Activated CD4-positive, alpha-beta T cell treated with anti-CD3 and anti-CD28 coated beads, Interleukin-2, amount 10 ng/mL, durations not matched to agents 7 days and 5 days (primary cell): ENCODE measurements at places on chromosomes 4 and X. TPM values are rescaled to one million over a fixed set of nuclear protein-coding genes. Genes with fewer than 3 reads are reported as not detected.
A peak's percentile ranks its signal among the peaks of the same experiment; 100 is the strongest.

DNA sequence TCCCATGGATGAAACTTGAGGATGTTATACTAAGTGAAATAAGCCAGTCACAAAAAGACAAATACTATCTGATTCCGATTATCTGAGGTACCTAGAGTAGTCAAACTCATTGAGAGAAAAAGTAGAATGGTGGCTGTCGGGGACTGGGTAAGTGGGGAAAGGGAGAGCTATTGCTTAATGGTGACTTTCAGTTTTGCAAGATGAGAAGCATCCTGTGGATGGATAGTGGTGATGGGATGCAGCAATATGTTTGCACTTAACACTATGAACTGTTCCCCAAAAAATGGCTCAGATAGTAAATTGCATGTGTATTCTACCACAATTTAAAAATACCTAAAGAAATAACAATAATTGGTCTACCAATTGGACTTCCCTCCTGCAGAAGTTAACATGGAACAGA is 181.5 kb downstream of the SHROOM3 start:
- H3K36me3 ChIP-seq: no peaks in the 10 kb centered on the region
- peaks cover 9% of the 10 kb centered on the region for H3K27me3 ChIP-seq
- H3K4me3 ChIP-seq: no peak overlapping the region
- H3K4me1 ChIP-seq: no peaks in the 10 kb centered on the region
- no peak for DNase-seq
- H3K27ac ChIP-seq: no peak overlapping the region

Gene ADH1C
- not detected for total RNA-seq

DNA sequence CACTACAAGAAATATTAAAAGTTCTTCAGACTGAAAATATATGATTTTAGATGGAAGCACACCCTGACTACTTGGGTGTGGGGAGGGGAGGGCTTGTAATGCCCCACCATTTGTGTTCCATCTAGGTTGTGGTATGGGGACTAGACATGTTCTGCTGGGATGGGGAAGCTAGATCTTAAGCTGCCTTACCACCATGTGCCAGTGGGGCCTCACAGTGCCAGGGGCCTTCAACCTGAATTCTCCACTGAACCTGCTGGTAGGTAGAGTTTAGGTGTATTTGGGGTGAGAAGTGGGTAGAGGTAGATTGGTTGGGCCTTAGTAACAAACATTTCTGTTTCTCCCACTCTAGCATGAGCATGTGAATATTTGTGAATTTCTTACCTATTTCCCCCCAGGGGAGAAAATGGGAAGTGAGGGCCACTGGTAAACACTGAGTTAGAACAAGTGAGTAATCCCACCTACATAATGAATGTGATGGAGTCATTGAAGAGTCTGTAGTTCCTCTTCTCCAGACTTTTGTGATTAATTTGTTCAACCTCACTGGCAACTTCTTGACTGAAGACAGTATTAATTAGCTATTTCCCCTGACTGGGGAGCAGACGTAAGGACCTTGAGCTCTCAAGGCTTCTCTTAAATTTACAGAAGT is 44.0 kb downstream of the BRCC3 start:
- H3K4me1 ChIP-seq: no peaks in the 10 kb centered on the region
- no peak overlapping the region for H3K27ac ChIP-seq
- no peak for DNase-seq
- no peak overlapping the region for H3K4me3 ChIP-seq
- peaks cover 37% of the 10 kb centered on the region for H3K36me3 ChIP-seq

- H3K27me3 ChIP-seq: no peaks in the 10 kb centered on the region
- H3K4me1 ChIP-seq: peaks cover 10% of the 10 kb centered on the region
- no peaks in the 10 kb centered on the region for H3K36me3 ChIP-seq
- no peak overlapping the region for H3K4me3 ChIP-seq
These were observed 7.0 kb downstream of the FGFRL1 start for GRCh38 chr4:1018147-1019020.

Gene TMEM154
- total RNA-seq: 28.4 TPM

DNA sequence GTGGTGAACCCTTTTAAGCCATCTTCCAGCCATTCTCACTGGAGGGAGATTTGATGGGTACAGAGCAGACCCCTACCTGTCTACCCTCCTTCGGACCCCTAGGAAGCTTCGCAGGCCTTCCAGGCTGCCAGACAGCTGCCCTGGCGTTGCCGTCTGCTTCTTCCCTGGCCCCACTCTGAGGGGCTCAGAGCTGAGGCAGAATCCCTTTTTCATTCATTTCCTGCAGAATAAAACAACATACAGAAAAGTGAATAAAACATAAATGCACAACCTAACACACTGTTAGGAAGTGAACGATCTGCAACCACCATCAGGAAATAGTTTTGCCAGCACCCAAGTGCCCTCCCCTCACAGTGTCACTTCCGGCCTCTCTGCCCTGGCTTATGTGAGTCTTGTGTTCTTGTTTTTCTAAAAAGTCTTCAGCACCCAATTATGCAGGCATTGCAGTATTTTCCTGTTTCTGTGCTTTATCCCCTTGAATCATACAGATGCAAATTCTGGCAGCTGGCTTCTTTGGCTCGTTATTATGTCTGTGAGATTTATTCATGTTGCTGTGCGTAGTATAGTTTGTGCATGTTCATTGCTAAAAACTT is 5.6 kb upstream of the ADD1 start:
- H3K4me3 ChIP-seq: peak overlapping the region; percentile 75
- peaks cover 34% of the 10 kb centered on the region for H3K36me3 ChIP-seq
- DNase-seq: peak; percentile 85

DNA sequence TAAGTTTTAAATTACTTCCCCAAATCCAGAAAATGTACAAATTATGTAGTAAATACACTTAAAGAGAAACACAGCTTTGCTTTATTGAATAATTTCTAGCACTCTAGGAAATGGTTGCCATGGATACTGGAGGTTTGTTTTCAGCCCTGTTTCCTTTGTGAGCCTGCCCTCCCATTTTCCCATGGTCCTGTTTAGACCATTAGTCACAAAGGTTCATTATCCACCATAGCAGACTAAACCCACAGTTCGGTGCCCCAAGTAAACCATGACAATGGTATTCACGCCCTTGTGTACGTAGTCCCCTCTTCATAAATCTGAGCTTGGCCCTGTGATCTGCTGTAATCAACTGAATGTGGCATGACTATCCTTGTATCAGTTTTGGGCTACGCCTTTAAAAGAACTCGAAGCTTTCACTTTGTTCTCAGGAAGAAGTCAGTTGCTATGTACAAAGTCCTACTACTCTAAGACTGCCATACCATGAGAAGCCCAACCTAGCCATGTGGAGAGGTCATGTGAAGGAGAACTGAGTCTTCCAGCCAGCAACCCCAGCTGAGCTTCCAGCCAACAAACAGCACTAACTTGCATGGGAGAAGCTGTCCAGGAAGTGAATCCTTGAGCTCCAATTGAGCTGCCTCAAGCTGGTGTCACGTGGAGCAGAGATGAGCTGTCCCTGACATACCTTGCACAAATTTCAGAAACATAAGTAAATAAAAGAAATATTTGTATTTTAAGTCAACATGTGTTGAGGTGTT is 300.4 kb downstream of the LDB2 start:
- no peaks in the 10 kb centered on the region for H3K36me3 ChIP-seq
- no peak overlapping the region for H3K27ac ChIP-seq
- DNase-seq: no peak
- H3K27me3 ChIP-seq: no peaks in the 10 kb centered on the region
- no peaks in the 10 kb centered on the region for H3K4me1 ChIP-seq
- H3K4me3 ChIP-seq: no peak overlapping the region

Gene TLR3
- 1.7 TPM for total RNA-seq

Gene MGAT4D
- total RNA-seq: not detected

DNA sequence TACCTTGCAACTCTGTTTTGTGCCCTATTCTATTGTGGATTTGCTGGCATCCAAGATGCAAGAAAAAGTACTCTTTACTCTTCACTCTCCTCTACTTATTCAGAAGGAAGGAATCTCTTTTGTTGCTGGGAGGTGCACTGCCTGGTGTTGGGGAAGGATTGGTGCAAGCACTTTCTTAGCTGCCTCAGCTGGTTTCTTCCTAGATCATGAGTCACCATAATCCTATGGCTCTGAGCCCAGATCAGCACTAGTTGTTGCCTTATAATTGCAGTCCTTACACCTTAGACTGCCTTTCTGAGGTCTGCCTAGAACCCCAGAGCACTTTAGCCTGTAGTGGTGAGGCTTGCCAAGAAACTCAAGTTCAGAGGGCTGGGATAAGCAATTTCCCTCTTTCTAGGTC is 37.0 kb upstream of the CT83 start:
- H3K27me3 ChIP-seq: no peaks in the 10 kb centered on the region
- no peak overlapping the region for H3K4me3 ChIP-seq
- H3K36me3 ChIP-seq: no peaks in the 10 kb centered on the region
- no peak overlapping the region for H3K27ac ChIP-seq

- DNase-seq: peak; percentile 84
- H3K36me3 ChIP-seq: peaks cover 29% of the 10 kb centered on the region
- H3K4me1 ChIP-seq: peaks cover 48% of the 10 kb centered on the region
- no peaks in the 10 kb centered on the region for H3K27me3 ChIP-seq
- peak within 1 kb of the TSS; percentile 96 for H3K27ac ChIP-seq
These were observed at the start of gene PPID for GRCh38 chr4:158722917-158723793. PPID (minus strand) TSS chr4:158723396; CDS start chr4:158723288, 108 bp downstream.
